ENCODE measurements at places on chromosomes 3 and 15.

- DNase-seq = no peak
Measured at GRCh38 chr3:59257506-59257905, 207.7 kb upstream of the CFAP20DC start.

DNA sequence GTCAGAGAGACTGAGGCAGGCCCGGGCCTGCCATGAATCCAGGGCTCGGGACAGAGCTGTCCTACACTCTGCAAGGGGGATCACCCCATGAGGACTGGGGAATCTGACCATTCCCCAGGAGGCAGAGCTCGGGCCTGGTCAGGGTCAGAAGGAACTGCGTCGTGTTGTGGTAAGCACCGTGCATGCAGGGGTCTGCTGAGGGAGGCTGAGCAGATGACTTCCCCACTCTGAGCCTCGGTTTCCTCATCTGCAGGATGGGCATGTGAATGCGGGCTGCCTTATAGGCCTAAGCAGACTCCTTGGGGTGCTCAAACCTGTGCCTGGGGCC lies 61.6 kb upstream of the IQSEC1 start:
- DNase-seq = no peak

DNA sequence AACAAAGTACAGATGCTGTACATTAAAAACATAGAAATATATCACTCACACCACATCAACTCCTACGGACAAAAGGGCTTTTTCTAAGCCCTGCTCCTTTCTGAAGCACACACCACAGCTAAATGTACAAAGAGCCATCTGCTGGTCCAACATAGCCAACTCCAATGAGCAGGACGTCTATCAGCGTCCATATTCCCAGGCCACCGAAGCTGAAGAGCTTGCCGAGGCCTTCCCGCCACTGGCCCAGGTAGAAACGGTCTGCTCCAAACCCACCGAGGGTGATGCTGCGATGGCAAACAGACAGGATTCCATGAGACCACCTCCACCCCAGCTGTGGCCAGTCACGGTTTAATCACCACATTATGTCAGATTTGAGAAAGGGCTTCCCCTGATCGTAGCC lies 9.8 kb downstream of the TM2D3 start:
- DNase-seq = no peak

DNA sequence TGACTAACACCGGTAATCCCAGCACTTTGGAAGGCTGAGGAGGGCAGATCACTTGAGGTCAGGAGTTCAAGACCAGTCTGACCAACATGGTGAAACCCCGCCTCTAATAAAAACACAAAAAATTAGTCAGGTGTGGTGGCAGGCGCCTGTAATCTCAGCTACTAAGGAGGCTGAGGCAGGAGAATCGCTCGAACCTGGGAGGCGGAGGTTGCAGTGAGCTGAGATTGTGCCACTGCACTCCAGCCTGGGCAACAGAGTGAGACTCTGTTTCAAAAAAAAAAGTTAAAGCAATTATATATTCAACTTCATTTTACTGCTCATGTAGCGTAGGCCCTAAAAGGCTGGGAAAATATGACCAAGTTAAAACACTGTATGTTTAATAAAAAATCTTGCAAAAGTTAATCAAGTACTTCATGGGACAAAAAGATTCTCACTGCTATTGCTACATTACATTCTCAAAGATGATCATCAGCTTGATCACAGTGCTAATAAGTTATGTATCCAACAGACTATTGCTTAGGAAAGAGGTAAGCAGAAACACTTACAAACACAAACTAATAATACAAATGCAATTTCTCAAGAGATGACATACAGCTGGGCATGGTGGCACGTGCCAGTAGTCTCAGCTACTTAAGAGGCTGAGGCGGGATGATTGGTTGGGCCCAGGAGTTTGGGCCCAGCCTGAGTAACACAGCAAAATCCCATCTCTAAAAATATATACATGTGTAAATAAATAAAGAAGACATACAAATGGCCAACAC lies 2.7 kb downstream of the COPS2 start:
- DNase-seq = no peak

- no peak for DNase-seq
Measured at GRCh38 chr3:158775426-158776410, 26.1 kb upstream of the MFSD1 start.

DNA sequence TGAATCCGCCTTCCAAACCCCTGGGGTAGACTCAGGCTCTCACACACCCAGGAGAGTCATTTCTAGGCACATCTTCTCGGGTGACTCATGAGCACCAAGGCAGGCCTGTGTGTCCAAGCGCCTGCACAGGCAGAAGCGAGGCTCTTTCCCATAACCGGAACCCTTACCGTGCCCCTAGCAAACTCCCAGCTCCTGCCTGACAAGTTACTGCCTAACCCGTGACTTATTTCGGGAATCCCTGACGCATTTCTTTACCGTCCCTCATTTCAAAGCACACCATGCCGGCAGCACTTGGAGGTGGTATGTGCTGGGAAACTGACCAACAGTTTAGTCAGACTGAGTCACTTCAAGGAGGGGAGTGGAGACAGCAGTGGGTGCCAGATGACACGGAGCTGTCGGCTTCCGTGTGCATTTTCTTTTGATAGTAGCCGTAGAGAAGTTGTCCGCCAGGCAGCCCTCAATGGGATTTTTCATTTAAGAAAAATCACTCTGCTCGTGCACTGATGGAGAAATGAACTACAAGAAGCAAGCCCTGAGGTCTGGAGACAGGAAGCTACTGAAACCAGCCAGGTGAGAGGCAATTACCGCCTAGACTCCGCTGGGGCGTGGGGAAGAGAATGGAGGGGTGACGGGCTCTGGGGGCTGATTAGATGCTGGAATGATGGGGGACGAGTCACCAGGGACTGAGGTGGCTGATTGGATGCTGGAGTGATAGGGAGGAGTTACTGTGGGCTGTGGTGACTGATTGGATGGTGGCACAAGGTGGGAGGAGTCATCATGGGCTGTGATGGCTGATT lies 17.3 kb upstream of the HRH1 start:
- DNase-seq = peak; percentile 100

DNA sequence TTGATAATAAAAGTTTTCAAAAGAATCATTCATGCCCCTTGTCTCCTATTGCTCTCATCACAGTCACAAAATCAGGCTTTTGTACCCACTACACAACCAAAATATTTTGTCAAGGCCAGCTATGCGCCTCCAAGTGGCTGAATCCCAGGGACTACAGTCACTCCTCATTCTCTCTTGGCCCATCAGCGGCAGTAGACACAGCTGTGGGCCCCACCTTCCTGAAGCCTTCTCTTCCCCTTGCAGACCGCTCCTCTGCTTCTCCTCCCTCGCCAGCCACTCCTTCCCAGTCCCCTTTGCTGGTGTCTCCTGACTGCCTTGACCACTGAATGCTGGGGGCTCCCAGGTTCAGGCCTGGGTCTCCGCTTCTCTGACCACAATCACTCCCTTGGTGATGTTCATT lies 52.1 kb downstream of the LSM3 start:
- no peak for DNase-seq

DNA sequence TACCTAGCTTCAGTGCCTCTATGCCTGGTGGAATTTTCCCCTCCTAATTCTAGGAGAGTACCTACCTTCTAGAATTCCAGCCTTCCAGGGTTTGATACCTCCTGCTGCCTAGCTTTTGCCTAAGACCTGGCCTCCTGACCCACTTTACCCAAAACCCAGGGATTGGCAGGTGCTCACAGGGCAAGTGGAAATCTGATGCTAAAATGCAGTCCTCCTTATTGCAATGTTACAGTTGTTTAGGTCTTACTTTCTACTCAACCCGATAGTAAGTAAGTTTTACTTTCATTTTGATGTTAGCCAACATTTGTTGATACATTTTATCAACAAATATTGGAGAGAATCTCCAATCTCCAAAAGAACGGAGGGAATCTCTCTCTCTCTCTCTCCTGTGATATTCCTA lies 275.9 kb downstream of the DOCK3 start:
- no peak for DNase-seq

GRCh38 chr15:40053831-40054604 lies 15.0 kb upstream of the SRP14 start:
- DNase-seq = no peak

DNA sequence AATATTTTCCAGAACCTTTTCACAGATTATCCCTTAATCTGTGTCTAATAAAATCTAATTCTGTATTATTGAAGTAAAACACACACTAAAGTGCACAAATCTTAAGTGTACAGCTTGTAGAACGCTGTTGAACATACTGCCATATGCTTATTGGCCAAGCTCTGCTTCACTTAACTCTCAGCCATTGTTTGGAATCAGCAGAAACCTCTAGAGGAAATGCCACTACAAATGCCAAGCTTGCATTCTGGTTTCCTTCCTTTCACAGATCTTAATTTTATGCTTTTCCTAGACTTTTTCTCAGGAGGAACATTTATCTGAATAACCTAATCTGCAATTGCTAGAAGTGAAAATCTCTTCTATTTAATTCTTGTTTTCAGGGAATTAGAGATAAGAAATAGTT lies 10.1 kb downstream of the MNS1 start:
- no peak for DNase-seq

DNA sequence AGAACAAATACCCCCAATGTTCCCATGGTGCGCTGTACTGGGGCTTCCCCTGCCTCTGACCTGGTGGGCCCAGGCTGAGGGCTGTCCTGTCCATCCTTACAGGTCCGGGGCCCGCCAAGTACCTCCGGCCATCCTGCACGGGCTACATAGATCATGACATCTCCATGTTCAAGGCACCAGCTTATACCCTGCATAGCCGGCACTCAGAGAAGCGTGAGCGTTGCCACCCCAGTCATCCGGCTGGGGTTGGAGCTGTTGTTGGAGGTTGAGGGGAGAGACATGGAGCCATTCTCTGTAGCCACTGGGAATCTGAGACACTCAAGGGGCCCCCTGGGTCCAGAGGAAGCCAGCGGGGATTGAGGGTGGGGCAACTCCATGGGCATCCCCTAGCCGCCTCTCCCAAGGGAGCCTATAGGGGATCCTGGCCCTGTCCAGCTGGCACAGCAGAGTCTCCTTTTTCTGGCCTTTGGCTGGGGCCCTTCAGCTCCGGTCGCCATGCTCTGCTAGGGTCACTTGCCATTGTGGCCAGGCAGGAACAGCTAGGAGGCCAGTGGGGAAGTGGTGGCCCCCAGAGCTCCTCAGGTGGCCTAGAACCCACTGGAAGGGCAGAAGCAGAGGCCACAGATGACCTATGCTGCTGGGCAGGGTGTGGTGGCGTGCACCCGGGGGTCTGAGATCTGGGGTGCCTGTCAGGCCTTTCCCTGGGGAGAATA lies 12.5 kb upstream of the CSPG4 start:
- DNase-seq = no peak

DNA sequence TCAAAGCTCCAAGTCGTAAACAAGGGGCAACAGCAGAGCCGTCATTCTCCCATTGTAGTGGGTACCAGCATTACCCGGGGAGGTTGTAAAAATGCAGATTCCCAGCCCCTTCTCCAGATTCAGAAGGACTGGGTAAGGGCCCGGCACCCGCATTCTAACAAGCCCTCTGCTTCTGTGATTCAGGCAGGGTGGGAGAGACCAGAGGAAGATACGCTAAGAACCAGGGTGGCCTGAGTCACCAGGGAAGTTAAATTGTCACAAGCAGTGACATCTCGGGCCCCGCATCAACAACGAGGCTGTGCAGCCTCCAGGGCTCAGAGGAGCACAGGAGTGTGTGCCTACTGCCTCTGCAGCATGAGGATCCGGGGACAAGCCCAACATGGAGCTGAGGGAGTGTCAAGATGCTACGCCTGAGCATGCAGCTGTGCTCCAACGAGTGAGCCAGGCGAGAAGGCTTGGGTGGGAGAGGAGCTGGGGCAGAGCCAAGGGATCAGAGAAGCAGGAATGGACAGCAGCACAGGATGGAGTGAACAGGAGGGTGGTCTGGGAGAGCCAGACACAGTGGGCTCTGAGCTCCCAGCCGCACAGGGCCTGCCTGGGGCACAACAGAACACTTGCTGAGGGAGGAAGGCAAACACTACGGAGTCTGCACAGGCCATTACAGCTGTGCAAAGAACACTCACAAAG lies 68.5 kb downstream of the CPN2 start:
- DNase-seq = no peak

DNA sequence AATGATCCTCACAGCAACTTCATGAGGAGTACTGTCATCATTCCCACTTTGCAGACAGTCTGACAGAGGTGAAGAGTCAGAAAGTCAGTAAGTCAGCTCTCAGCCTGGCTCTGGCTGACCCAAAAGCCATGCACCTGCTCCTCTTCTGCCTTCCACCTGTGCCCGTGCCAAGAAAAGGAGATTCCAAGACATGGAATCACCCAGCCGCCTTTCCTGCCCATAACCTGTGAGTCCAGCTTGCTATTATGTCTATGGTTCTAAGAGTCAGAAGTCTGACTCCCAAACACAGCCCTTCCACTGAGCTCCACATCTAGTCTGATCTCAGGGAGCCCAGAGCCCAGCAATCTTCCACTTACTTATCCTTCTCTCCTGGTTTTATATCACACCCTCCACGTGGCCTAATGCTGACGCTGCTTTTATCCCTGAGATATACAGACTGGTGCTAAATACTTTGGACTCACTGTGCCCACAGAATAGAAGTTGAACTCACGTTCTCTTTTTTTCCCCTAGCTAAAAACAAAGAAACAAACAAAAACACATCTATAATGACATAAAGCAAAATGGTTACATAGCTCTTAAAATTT lies 66.0 kb downstream of the PLD1 start:
- DNase-seq = no peak

DNA sequence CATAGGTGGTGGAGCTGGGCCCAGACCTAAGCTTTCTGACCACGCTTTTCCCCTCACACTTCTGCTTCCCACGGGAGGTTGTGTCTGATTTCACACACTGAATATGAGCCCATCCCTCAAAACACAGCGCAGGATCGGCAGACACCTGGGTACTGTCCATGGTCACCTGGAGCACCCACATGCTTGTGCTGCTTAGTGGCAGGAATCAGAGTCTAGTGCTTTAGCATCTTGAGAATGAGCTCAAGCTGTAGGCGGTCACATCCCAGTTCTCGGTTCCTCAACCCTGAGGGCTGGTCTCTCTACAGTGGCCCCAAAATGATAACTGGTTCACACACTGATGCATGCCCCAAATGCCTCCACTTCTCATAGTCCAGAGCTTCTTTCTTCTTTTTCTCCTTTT lies 111.0 kb downstream of the SEMA5B start:
- no peak for DNase-seq

- DNase-seq = peak; percentile 81
Measured at GRCh38 chr15:38068626-38069391, 134.4 kb downstream of the TMCO5A start.

DNA sequence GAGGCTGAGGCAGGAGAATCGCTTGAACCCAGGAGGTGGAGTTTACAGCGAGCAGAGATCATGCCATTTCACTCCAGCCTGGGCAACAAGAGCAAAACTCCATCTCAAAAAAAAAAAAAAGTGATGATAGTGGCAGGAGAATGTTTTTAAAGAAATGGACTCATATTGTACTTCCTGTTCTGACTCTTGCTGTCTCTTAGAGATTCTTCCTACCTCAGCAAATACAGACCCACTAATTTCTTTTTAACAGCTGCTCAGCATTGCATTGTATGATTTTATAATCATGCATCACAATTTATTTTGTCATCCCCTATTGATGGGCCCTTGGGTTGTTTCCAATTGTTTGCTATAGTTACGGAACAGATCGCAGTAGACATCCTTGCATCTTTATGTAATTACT lies 8.8 kb upstream of the ANKDD1A start:
- DNase-seq = no peak

DNA sequence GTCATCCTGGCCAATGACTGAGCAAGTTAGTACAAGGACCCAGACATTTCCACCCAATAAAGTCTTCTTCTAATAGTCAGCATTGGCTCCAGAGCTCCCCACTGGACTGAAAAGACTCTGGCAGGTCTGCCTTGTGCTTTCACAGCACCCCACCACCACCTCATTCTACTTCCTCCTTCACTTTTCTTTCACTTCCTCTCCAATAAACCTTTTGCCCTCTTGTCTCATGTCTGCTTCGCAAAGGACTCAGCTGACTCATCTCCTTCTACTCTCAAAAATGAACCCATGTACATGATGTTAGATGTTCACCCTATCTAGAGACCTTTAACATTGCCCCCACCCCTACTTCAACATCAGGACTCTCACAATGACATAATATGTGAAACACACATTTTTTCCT lies 181.0 kb upstream of the PPP2R3A start:
- DNase-seq = no peak
